Right forelimb (tissue), 1 donor: ENCODE measurements at places on chromosomes 6 and 20.

DNA sequence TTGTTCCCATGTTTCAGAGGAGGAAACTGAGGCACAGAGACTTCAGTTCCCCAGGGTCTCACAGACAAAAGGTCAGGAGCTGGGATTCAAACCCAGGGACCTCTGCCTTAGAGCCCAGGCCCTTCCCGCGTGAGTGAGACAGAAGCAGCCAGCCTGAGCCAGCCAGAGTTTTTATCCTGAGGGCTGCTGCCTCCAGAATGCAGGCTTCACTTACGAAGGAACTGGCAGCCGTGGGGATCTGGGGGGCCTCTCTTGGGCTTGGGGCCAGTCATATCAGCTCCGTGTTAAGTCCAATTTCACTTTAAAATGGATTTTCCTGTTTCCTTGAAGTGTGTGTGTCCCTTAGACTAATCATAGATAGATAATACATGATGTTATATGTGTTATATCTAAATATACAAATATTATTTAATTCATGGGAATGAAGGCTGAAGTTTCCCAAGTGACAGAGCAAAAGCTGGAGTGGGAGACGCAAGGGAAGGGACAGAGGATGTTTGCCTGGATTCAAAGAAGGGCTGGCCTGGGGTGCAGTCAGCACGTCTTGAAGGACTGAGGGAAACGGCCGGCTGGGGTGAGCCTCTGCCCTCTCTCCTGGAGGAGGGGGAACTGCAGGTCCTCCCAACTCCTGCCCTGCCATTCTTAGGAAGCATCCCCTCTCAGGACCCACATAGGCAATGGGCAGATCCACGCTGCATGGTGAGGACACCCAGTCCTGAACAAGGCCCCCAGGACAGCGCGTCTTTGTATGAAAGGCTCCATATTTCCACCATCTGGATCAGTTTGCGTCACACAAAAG is 320.1 kb downstream of the CDH4 start:
- DNase-seq, result no peak

- DNase-seq, result no peak
These were observed at the start of gene CST7 for GRCh38 chr20:24948939-24949679. TSS of gene CST7 (plus strand) at chr20:24949269. CDS start at chr20:24949506, 237 bp downstream.

GRCh38 chr6:145963216-145964068 is 716 bp downstream of the SHPRH start:
- no peak for DNase-seq

- no peak for DNase-seq
These were observed 1.4 kb downstream of the LRFN2 start for GRCh38 chr6:40585651-40586269.

GRCh38 chr6:161837449-161837735 is 563.5 kb upstream of the AGPAT4 start:
- no peak for DNase-seq

GRCh38 chr6:32970413-32971241 is 2.2 kb downstream of the BRD2 start:
- DNase-seq, result peak; percentile 95

- DNase-seq, result no peak
These were observed 421.1 kb downstream of the QKI start for GRCh38 chr6:163835439-163836171.

- DNase-seq, result no peak
These were observed 33.7 kb upstream of the ADGRF1 start for GRCh38 chr6:47075741-47076421.

GRCh38 chr20:31661625-31662371 is 24.1 kb downstream of the COX4I2 start:
- peak; percentile 91 for DNase-seq

- DNase-seq, result no peak
These were observed 91.3 kb downstream of the ADGRB3 start for GRCh38 chr6:68726337-68726736.

- DNase-seq, result no peak
These were observed 7.4 kb downstream of the PPP1R16B start for GRCh38 chr20:38812709-38813573.

- DNase-seq, result no peak
These were observed 164.0 kb downstream of the TBC1D7 start for GRCh38 chr6:13164291-13164690.

- no peak for DNase-seq
These were observed 122.2 kb downstream of the UNC5CL start for GRCh38 chr6:40916845-40917244.

DNA sequence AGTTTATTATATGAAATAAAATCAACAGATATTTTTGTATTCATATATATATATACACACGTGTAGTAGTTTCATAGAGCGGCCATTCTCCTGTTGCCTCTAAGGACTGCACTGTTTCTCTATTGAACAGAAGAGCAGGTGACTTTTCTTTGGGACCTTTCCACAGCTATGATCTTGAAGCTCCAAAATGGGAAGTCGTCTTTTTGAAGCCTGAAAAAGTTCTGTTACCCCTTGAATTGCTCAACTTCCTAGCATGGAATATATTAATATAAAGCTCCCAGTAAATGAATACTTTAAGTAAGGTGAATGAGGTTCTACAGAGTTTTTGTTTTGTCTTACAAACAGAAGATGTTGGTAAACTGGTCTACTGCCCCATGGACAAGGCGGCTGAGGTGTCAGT is 42.2 kb upstream of the ADTRP start:
- no peak for DNase-seq

DNA sequence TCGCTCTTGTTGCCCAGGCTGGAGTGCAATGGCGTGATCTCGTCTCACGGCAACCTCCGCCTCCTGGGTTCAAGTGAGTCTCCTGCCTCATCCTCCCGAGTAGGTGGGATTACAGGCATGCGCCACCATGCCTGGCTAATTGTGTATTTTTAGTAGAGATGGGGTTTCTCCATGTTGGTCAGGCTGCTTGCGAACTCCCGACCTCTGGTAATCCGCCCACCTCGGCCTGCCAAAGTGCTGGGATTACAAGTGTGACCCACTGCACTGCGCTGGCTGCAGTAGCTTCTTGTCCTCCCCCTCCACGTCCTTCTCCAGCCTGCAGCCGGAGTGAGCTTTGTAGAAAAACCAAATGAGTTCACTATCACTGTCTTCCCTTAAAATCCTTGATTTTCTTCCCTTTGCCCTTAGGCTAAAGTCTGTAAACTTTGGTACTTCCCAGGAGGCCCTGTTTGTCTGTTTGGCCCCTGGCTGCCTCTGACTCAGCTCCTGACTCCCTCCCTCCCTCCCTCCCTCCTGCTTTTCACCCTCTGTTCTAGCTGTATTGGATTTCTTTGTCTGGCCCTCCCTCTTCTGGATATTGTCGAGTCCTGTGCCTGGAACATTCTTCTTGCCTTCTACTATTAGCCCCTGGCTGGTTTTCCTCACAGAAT is 12.9 kb downstream of the PARD6B start:
- DNase-seq, result peak; percentile 55

GRCh38 chr6:92587525-92587924 is 831.8 kb downstream of the EPHA7 start:
- no peak for DNase-seq

DNA sequence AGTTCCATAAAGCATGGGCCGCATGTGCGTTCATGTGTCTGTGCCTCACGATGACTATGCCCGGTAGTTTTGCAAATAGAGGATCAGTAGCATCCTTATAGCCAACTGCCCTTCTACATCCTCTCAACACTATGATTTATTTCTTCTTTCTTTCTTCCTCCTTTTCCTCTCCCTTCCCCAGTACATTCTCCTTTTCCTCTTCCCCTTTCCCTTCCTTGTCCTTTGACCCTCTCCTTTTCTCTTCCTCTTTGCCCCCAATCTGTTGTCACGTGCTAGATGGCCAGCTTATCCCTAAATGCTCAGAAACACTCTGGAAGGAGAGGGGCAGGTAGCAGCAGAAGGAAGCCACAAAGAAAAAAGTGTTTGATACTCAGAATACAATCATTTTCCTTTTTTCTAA is 20.2 kb upstream of the ADGRF1 start:
- DNase-seq, result no peak

DNA sequence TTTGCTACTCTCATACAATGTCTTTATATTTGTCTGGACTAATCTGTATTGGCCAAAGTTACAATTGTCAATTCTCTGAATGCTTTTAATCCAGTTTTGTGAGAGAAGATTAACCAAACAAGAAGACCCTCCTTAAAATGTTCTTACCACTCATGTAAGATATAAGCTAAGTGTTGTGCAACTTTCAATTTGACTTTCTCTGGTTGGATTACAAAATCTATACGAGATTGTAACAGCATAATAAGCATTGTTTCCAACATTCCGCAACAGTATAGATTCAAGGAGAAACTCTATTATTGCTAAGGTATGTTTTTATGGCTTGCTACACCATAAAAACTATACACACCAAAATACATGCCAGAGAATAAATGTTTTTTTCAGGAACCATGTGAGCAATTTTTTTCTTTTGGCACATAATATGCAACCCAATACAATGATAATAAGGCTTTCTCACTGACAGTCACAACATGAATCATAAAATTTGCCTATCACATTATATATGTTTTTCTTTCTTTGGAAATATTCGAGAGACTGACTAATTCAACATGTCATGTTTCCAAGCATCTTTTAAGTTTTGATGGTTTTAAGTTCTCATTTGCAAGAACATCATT is 12.2 kb upstream of the TRPC4AP start:
- no peak for DNase-seq

- no peak for DNase-seq
These were observed 44.2 kb upstream of the SLC9A8 start for GRCh38 chr20:49768204-49769047.

GRCh38 chr6:46933751-46934150 is 12.0 kb upstream of the ADGRF5 start:
- no peak for DNase-seq

- DNase-seq, result no peak
These were observed 24.2 kb downstream of the POFUT1 start for GRCh38 chr20:32231847-32232246.

- no peak for DNase-seq
These were observed 212.3 kb upstream of the CDYL start for GRCh38 chr6:4563877-4564276.

- DNase-seq, result no peak
These were observed 43.4 kb upstream of the CDYL start for GRCh38 chr6:4732691-4733315.

- no peak for DNase-seq
These were observed 63.3 kb downstream of the MYLK4 start for GRCh38 chr6:2687456-2687855.

DNA sequence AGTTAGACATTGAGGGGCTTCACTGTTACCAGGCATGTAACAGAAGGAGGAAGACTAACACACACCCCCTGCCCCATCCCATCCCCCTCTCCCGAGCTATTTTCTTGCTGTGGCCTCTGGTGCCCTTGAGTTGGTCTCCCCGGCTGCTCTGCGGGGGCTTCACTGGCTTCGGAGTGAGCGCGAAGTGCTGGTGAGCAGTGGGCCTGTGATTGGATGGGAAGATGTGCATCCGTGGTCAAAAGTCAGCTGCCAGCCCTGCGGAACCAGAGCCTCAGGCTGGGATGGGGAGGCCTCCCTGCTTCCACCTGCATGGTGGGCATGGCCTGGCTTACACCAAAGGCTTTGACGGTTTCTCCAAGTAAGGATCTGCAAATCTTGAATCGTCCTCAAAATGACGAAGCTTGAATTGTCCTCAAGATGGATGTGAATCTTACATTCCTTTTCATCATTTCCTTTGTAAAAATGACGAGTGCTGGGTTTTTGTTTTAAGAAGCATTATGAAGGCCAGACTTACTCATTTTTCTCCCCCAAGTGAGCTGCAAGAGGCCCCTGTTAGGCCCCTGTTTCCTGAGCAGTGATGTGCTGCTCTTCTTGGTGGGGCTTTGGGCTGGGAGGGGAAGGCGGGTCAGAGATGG is 23.7 kb downstream of the SPATA2 start:
- no peak for DNase-seq

- DNase-seq, result peak; percentile 35
These were observed 92.9 kb downstream of the FOXC1 start for GRCh38 chr6:1702580-1703051.

- DNase-seq, result no peak
These were observed 27.6 kb upstream of the CDKN1A start for GRCh38 chr6:36650848-36651478.

GRCh38 chr6:145544041-145544440 is 191.3 kb downstream of the EPM2A start:
- no peak for DNase-seq

GRCh38 chr6:44036699-44037101 is 90.6 kb downstream of the MRPL14 start:
- DNase-seq, result no peak

GRCh38 chr6:12637960-12638641 is 78.5 kb upstream of the PHACTR1 start:
- peak; percentile 60 for DNase-seq

DNA sequence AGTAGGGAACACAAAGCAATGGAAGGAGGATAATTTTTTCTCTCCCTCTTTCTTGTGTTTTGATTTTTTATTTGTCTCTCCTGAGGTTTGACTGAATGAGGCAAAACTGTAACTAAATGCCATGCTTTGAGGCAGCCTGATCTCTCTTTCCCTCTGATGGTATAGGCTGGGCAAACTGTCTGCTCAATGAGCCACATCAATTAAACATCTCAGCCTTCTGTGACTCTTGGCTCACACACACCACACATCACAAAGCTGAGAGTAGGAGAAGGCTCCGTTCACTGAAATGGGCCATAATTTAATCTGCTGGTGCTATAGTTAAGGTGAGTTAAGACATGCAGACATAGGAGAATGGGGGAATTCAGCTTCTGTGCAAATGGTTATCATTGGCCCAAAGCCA is 28.1 kb upstream of the SCGN start:
- DNase-seq, result no peak

DNA sequence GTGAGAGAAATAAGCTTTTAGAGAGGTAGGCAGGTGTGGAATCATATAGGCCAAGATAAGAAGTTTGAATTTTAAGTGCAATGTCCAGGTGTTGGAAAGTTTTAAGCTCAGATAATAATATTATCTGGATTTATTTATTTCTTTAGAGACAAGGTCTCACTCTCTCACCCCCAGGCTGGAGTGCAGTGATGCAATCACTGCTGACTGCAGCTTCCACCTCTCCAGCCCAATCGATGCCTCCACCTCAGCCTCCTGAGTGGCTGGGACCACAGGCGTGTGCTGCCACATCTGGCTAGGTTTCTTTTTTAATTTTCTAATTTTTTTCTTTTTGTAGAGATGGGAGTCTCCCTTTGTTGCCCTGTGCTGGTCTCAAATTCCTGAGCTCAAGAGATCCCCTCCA is 5.5 kb upstream of the MAS1L start:
- no peak for DNase-seq

- DNase-seq, result no peak
These were observed 33.3 kb upstream of the LAMA4 start for GRCh38 chr6:112287577-112288225.

DNA sequence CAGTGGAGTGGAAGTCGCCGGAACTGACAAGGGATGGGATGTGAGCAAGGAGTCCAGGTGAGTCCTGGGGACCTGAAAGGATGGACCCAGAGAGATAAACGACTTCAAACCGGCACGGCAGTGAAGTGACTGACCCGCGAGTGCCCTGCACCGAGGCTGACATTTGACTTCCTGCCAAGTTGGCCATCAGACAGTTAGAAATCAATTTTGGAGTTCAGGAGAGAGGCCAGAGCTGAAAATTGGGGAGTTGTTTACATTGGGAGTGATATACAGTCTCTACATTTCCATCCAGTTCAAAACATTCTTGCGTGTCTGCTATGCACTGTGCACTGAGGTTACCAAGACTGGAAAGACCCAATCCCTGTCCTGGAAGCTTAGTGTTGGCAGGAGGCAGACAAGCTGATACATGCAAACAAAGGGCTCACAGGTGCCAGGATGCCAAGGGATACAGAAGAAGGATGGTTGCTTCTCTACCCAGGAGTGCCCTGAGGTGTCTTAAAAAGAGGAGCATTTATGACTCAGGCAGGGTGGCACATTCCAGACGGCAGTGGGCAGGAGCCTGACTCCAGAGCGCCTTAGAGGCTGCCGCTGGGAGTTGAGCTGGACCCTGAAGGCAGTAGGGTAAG is 186.6 kb downstream of the MTHFD1L start:
- DNase-seq, result no peak

GRCh38 chr20:50859161-50859560 is 64.3 kb downstream of the BCAS4 start:
- no peak for DNase-seq
